ENCODE measurements at places on chromosomes 12 and 14. TPM values are rescaled to one million over a fixed set of nuclear protein-coding genes. Genes with fewer than 3 reads are reported as not detected.
A peak's percentile ranks its signal among the peaks of the same experiment; 100 is the strongest.

LRTM2 gene
- not detected for polyA plus RNA-seq

PYGL gene
- polyA plus RNA-seq = 36.6 TPM

RHEBL1 gene
- polyA plus RNA-seq = 0.94 TPM

CD4 gene
- 5.9 TPM for polyA plus RNA-seq

SLC10A1 gene
- polyA plus RNA-seq = not detected

CISTR gene
- polyA plus RNA-seq = 0.34 TPM

ARHGDIB gene
- polyA plus RNA-seq = 6.7 TPM

ABCC9 gene
- polyA plus RNA-seq = 0.49 TPM

RPL10L gene
- polyA plus RNA-seq = not detected

IAPP gene
- not detected for polyA plus RNA-seq

TRIM9 gene
- 1.9 TPM for polyA plus RNA-seq

- DNase-seq = peak; percentile 87
Measured at GRCh38 chr14:52124791-52125684, 56.2 kb upstream of the NID2 start.

GRCh38 chr14:81206115-81206514 is 14.6 kb downstream of the GTF2A1 start:
- no peak for DNase-seq

DNA sequence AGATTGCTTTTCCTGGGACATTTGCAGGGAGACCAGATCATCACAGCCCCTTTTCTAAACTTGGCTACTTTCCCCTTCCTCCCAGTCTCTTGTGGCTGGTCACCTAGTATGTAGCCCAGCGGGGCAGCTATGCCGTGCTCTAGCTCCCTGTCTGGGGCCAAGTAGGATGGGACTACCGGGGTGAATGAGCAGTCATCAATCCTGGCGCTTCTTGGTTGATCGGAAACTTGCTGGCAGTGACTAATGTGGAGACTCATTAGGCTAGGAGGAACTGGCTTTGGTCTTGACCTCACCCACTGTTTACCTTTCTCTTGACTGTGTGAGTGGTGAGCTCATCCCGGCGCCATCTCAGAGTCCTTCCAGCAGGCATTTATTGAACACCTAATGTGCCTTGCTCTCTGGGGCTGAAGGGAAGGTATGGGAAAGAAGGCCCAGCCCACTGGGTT is 15.9 kb downstream of the PLEKHG3 start:
- DNase-seq = no peak

DNA sequence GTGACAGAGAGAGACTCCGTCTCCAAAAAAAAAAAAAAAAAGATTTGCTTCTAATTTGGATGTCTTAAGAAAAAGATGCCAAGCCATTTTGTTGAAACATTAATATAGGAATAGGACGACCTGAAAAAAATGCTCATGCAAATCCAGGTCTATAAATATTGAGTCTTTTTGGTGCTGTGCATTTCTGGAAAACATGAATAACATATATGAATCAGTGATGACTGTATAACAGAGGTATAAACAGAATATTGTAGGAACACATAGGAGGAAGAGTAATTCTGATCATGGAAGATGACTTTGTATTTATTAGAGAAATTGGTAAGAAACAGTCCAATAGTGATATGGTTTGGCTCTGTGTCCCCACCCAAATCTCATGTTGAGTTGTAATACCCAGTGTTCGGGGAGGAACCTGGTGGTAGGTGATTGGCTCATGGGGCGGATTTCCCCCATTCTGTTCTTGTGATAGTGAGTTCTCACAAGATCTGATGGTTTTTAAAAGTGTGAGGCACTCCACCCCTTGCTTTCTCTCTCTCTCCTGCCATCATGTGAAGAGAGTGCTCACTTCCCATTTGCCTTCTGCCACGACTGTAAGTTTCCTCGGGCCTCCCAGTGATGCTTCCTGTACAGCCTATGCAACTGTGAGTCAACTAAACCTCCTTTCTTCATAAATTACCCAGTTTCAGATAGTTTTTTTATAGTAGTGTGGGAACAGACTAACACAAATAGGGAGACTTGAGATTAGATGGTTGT is 3.0 kb upstream of the SRSF5 start:
- DNase-seq = no peak

DNA sequence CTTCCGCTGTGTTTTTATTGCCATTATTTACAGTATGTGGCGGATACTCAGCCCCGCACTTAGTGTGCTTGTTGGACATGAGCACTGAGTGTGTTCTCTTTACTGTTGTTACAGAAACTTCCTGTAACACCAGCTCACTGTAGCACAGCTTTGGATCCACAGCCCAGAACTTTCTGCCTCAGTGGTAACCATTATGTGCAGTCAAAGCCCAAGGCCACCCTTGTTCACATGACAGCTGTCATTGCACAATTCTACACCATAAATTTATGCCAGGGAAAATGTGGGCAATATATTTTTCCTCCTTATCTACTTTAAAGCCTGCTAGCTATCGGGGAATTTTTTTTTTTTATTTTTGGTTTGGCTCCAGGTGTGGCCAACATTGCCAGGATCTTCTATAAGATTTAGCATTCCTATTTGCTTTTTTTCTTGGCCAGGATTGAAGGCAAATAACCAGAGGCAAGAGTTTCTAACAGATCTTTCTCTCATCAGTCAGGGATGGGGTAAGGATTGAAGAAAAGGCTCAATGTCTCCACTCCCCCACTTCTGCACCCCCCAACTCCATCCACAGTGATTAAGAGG is 176.0 kb upstream of the PELI2 start:
- no peak for DNase-seq

DNA sequence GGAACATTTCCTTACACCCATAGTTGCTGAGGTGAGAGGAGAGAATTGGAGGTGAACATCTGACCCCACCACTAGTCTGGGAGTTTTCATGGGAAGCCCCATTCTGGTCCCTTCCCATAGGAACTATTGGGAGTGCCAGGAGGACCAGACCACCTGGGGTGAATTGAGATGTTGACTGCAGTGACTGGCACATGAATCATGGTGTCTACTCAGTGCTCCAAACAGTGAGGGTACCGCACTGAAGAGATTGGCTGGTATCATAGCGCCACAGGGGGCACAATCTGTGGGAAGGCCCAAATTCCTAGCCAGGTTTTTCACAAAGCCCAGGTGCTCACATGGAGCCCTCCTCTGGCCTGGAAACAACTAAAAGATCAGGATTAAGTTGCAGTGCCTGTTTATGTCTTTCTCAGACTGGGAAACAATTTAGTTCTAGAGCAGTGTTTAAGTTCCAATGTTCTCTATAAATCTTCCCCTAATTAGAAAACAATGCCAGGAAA is 3.7 kb upstream of the RNASE9 start:
- no peak for DNase-seq

- DNase-seq = no peak
Measured at GRCh38 chr12:122880668-122881067, 15.3 kb downstream of the VPS37B start.

- DNase-seq = peak; percentile 66
Measured at GRCh38 chr12:93302331-93303229, 75.1 kb upstream of the NUDT4 start.

DNA sequence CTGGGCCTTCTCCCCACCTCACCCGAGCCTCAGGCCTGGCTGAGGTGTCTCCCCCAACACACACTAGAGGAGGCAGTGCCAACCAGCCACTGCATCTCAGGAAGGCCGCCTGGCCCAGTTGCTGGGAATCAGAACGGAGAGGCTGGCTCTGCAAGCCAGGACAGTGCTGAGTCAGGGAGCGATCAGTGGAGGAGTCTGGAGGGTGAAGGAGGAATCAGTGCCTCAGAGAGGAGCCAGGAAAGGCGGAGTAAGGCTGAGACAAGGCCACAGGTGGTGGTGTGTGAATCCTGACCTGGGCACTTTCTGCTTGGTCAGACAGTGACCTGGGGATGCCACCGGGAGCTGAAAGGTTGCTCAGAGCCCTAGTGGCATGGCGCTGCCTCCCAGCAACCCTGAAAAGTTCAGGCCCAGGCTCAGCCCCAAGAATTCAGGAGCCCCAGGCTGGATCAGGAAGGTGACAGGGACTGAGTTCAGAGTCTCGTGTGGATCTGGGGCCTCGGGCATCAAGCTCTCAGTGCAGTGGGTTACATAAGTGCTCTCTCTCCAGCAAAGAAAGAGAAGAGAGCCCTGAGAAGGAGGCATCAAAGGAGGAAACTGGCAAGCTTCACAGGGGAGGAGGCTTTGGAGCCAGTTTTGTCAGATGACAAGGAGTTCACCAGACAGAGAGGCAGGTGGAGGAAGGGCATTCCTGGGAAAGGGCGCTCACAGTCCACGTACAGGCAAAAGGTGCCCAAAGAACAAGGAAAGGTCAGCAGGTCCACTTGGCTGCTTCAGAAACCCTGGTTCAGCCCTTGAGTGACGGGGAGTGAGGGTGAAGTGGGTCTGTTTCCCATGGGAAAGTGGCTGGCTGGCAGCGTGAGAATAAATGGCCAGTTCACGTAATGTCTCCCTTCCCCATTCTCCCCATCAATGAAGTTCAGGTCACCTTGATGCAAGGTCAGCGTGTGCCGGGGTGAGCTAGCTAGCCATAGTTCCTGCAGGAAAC is 87.8 kb downstream of the ZFP36L1 start:
- DNase-seq = peak; percentile 42

- DNase-seq = no peak
Measured at GRCh38 chr12:120155072-120155471, 38.5 kb upstream of the RAB35 start.

GRCh38 chr12:98653866-98654493 is 8.9 kb downstream of the APAF1 start:
- peak; percentile 81 for DNase-seq

GRCh38 chr12:25249931-25250738 is 594 bp downstream of the KRAS start:
- peak; percentile 55 for DNase-seq

GRCh38 chr14:104632781-104633180 is 28.2 kb upstream of the TMEM179 start:
- DNase-seq = no peak

GRCh38 chr12:75784591-75784990 is 247.0 kb downstream of the PHLDA1 start:
- DNase-seq = no peak

DNA sequence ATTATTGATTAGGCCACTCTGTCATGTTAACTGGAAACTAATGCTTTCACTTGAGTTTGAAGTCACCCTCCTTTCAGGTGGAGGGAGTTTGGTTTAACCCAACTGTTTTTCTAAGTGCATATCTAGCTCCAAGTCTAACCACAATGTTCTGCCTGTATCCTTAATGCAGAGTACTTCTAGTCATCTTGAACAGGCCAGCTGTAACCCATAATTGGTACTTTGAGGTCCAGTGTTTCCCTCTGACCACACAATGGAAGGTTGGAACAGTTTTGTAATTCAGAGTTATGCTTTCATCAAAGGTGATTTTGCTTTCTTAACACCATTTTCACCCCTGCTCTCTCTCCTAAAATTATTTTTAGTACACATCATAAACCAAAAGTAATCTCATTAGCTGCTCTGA is 237.2 kb upstream of the DCN start:
- DNase-seq = no peak

- DNase-seq = no peak
Measured at GRCh38 chr12:5172886-5173285, 129.2 kb downstream of the KCNA5 start.

DNA sequence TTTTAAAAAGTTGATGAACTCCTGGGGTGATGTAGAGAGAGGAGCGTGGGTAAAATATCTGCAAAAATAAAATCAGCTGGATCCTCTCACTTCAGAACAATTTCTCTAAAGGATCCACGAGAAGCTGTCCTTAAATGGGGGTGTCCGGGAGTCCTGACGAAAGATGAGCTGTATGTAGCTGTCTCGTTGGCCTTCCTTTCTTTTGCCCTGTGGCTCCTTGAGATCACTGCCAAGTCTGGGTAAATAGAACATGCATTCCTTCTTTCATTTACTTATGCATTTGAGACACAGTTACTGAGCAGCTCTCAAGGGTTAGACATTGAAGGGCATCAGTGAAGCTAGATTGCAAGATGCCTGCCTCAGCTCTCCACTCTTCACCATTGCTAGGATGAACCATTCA is 35.2 kb upstream of the TXNRD1 start:
- DNase-seq = no peak

GRCh38 chr12:1059162-1059561 is 68.1 kb downstream of the ERC1 start:
- DNase-seq = peak; percentile 53

DNA sequence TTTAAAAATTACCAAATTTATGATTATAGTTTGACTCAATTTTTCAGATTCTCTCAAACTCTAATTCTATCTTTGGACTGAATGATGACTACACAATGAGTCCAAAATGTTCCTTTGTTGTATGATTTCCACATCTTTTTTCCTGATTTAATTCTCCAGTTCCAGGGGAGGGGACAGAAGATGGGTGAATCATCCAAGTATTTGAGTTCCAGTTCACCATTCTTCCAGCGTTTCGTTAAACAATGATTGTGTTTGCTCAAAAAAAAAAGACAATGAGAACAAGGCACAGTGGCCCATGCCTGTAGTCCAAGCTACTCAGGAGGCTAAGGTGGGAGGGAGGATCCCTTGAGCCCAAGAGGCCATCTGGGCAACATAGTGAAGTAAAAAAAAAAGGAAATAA is 23.8 kb downstream of the BAZ1A start:
- DNase-seq = peak; percentile 79

DNA sequence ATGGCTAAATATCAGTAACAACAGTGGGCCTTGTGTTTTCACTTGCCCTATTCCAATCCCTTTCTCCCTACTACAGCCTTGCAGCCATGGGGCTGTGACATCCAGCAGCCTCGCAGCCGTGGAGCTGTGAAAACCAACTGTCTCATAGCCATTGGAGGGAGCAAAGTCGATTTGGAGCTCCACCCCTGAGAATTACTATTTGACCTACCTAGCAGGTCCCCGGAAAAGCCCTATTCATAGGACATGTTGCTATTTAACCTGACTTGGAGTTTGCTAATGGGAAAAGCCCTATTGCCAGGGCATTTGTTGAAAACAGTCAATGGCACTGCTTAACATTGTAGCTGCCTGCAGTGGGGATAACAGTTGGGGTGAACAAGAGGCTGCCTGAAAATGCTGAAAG is 33.3 kb downstream of the ERG28 start:
- no peak for DNase-seq

GRCh38 chr12:43287706-43288383 is 264.2 kb downstream of the ADAMTS20 start:
- no peak for DNase-seq

GRCh38 chr14:69439521-69440270 is 41.2 kb downstream of the SLC39A9 start:
- no peak for DNase-seq

GRCh38 chr12:57755454-57756372 is 810 bp downstream of the MARCHF9 start:
- DNase-seq = peak; percentile 60

GRCh38 chr12:96236221-96236822 is 42.1 kb downstream of the ELK3 start:
- peak; percentile 87 for DNase-seq

GRCh38 chr12:50550530-50551223 is 45.9 kb downstream of the DIP2B start:
- no peak for DNase-seq

DNA sequence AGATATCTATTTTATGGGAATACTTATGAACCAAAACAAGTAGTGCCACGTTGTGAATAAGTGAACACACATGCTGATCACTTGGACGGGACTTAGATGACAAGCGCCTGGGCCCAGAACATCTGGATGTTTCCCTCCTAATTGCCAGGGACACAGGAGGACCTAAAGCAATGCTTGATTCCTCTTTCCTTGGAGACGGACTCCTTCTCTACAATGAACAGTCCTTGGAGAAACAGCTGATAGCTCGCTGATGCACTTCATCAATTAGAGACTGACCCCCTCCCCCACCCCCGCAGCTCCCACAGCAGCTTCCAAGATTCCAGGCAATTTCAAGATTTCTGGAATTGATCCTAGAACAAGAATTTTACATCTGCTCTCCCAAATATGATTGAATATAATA is 86.4 kb downstream of the ST8SIA1 start:
- no peak for DNase-seq

GRCh38 chr12:107134558-107134957 is 41.2 kb upstream of the CRY1 start:
- no peak for DNase-seq

- no peak for DNase-seq
Measured at GRCh38 chr12:130041983-130042812, 120.1 kb upstream of the FZD10 start.

Measured in cardiac muscle cell (in vitro differentiated cells and primary cell).